CD4-positive, alpha-beta T cell treated with Interleukin-4 for 4 hours (primary cell): ENCODE measurements at places on chromosomes 4 and X.

GRCh38 chrX:129092242-129092641 is 431.0 kb downstream of the SMARCA1 start:
- DNase-seq: no peak

DNA sequence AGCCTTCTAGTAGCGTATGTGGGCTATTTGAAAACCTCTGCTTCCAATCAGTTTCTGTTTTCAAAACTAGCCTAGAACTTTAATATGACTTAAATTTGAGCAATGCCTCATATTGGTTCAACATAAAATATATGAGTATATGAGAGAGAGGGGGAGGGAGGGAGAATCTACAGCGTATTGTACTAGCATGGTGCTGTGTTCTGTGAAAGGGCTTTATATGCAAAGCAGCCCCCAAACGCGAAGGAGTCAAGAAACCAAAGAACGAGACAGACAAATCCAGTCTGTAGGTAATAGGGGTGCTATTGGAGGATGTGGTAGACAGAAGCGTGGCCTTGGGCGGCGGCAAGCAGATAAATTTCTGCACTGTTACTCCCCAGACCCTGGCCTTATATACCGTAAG is 784 bp upstream of the ANXA5 start:
- peak; percentile 10 for DNase-seq

DNA sequence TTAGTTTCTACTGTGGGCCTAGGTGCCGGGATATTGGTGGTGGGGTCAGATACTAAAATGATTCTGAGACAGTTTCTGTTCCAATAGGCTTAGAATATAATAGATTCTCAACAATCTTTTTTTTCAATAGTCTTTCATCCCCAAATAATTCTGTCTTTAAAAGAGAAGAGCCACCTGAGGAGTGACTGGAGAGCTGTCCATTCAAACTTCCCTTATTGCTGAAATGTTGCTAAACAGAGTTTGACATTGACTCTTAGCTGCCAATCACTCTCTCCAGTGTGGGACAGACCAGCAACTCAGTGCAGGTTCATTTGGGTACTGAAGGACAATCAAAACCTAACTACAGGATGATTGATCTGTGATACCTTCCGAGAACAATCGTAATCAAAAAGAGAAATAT is 12.4 kb upstream of the ADH7 start:
- DNase-seq: no peak

- DNase-seq: no peak
Observed at GRCh38 chrX:142994988-142995387, 30.7 kb upstream of the SPANXN4 start.

- DNase-seq: no peak
Observed at GRCh38 chr4:26589705-26590104, 5.8 kb downstream of the TBC1D19 start.

- DNase-seq: no peak
Observed at GRCh38 chrX:16870862-16871815, 977 bp upstream of the RBBP7 start.

DNA sequence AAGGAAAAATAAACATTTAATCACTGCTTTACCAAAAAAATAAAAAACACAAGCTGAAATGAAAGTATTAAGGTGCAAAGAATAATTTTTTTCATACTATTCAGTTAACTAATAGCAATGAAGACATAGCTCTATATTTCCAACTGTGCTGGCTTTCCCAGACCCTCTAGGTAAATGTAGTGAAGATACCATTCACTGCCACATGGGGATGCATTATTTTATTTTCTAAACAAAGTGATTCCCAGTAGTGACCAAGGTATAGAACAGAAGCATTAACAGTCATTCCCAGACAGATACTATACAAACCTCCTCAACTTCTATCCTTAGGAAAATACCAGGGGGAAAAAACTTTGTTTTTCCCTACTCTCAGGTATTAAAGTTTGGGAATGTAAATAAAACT is 39.4 kb downstream of the ANTXR2 start:
- DNase-seq: no peak

DNA sequence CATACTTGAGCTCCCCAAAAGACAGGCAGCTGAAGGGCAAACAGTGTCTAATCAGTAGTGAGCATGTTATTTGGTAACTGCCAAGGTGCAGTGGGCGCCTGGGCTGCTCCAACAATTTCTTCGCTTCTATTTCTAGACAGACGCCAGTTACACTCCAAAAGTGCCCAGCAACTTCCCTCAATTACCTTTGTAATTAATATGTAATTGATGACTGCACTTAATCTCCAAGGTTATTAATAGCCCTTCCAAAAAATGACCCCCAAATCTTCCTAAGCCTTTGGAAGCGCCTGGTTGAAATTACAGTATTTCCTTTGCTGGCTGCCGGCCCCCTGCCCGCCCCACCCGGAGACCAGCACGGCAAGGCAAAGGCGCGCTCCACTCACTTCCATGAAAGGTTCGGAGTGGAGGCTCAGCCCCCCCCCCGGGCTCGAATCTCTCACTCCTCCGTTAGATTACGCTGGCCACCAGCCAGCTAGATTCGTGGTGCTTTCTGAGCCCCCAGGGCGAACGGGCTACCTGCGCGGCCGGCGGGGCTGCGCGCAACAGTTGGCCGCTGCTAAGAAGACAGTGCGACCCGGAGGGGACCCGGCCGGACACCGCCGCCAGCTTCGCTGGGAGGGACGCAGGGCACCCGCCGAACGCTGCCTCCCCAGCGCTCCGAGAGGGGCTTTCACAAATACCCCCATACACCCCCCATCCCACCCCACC is 1.9 kb downstream of the GPC4 start:
- no peak for DNase-seq

DNA sequence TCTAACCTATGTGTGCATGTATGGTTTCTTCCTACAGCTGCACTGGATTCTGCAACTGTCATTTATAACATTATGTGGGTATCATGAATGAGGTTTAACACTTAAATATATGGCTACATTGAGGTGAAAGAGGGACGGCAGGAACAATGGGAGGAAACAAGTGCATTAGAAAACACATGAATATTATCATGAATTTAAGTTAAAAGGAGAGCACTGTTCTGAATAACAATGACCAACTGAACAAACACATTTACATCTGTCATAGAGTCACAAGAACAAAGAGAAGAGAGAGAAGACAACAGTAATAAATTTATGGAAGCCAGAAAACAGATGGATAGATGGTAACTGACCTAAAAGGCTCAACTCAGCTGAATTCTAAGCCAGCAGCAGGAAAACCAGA is 527.1 kb upstream of the DIPK2B start:
- no peak for DNase-seq

DNA sequence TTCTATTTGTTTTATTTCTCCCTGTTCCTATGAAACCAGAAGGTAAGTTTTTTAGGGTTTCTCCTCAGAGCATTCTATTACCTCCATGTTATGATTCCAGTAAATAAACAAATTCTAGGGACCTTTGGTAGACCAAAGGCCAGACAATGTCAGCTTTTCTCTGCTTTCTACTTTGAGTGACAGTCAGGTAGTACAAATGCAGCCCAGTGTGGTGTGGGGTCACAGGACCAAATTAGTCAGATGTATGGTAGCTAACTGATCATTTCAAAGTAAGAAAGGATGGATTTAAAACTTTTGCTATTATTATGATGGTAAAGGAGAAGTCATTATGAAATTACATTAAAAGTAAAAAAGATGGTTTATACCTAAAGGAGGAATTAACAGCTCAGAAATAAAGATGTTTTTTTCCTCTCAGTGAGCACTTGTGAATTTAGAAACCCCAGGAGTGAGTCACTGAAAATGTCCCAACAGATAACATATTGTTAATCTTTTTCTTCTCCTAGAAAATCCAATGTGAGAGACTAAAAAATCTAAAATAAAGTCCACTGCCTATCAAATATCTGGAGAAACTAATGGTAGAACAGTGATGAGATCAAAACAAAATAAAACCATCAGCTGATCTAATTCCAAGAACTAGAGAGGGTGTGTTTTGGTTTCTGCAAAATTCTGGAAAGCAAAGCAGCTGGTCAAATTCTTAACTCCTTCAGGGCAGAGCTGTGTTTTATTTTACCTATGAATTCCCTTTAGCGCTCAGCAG is 16.6 kb upstream of the KLHL2 start:
- no peak for DNase-seq

DNA sequence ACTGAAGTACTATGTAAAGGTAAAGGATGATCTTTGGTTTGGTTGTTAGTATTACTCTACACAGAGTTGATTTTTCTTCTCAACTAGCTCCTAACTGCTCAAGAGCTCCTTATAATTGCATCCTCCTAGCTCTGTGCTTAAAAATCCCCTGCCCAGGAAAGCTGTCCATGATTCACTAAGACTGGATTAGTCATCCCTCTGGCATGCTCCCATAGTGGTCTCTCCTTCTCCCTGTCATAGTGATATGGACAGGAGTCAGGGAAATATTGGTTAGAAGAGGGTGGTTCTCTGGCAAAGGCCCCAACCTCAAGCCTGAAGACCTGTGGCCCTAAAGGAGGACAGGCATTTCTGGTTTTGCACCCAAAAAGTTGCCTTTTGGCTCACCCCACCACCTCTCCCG is 242.3 kb upstream of the KCNIP4 start:
- DNase-seq: no peak

GRCh38 chr4:185772391-185773093 is 39.5 kb downstream of the SORBS2 start:
- no peak for DNase-seq
